Ascending aorta (tissue), 2 donors: ENCODE measurements at places on chromosomes 7 and 10.

- DNase-seq, result no peak
Measured at GRCh38 chr7:35555934-35556333, 139.0 kb downstream of the HERPUD2 start.

DNA sequence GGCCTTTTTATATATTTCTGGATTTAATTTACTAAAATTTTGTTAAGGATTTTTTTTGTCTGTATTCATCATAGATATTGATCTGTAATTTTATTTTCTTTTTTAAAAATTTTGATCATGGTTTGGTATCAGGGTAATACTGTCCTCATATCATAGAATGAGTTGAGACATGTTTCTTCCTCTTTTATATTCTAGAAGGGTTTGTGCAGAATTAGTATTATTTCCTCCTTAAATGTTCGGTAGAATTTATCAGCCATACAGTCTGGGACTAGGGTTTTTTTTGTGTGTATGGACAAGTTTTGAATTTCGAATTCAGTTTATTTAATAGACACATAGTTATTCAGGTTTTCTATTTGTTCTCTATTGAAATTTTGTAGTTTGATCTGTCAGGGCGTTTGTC lies 54.0 kb downstream of the SHOC2 start:
- no peak for DNase-seq

DNA sequence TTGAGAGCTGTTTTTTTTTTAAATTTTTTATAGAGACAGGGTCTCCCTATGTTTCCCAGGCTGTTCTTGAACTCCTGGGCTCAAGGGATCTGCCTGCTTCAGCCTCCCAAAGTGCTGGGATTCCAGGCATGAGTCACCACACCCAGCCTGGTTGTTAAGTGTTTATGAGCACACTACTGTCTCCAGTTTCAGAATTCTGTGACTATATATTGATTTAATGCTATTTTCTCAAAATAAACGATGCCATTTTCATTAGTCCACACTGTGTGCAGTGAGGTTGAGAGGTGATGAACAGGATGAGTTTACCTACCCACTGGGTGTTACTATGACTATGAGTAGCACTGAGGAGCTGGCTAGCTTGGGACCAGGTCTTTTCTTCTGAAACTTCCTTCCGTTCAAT lies 110.9 kb upstream of the FAM180A start:
- no peak for DNase-seq

- no peak for DNase-seq
Measured at GRCh38 chr10:48231699-48232315, 42.7 kb downstream of the FRMPD2 start.

- no peak for DNase-seq
Measured at GRCh38 chr7:103524042-103524907, 78.3 kb upstream of the SLC26A5 start.

DNA sequence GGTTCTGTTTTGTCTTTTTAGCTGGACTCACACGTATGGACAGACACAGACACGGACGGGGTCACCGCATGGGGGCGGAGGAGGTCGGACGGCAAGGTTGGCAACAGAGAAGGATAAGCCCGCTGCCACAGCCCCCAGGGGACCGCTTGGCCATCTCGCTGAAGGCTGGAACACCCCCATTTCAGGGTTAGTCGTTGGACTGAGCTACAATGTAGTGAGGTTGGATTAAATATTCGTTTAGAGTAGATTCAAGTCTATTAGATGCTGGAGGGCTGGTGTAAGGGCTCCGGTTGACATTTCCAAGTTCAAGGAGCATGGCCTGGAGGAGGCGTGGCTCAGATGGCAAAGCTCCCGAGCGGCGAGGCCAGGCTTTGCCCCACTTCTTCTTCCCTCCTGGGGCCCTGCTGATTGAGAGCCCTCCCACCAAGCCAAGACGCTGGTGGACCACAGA lies 35.2 kb downstream of the PPIF start:
- peak; percentile 68 for DNase-seq

- DNase-seq, result no peak
Measured at GRCh38 chr7:115676080-115676479, 354.5 kb downstream of the TFEC start.

DNA sequence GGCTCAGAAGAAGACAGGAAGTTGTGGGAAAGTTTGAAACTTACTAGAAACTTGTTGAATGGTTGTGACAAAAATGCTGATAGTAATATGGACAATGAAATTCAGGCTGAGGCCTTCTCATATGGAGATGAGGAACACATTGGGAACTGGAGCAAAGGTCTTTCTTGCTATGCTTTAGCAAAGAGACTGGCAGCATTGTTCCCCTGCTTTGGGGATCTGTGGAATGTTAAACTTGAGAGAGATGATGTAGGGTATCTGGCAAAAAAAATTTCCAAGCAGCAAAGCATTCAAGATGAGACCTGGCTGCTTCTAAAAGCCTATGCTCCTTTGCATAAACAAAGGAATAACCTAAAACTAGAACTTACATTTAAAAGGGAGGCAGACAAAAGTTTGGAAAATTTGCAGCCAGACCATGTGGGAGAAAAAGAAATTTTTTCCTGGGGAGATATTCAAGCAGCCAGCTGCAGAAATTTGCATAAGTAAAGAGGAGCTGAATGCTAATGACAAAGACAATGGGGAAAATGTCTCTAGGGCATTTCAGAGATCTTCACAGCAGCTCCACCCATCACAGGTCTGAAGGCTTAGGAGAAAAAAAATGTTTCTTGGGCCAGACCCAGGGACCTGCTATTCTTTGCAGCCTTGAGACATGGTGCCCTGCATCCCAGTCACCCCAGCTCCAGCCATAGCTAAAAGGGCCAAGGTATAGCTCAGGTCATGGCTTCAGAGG lies 16.5 kb upstream of the KCND2 start:
- DNase-seq, result no peak

GRCh38 chr7:50567715-50568261 lies 2.6 kb upstream of the DDC start:
- no peak for DNase-seq
